Glutamatergic neuron (in vitro differentiated cells): ENCODE measurements at places on chromosomes 7 and 10. TPM values are rescaled to one million over a fixed set of nuclear protein-coding genes. Genes with fewer than 3 reads are reported as not detected.

GRCh38 chr7:136687693-136688322 is 180.6 kb upstream of the CHRM2 start:
- H3K27ac ChIP-seq: no peak overlapping the region
- H3K36me3 ChIP-seq: no peaks in the 10 kb centered on the region
- peaks cover 4% of the 10 kb centered on the region for H3K4me1 ChIP-seq
- no peak overlapping the region for H3K4me3 ChIP-seq

DNA sequence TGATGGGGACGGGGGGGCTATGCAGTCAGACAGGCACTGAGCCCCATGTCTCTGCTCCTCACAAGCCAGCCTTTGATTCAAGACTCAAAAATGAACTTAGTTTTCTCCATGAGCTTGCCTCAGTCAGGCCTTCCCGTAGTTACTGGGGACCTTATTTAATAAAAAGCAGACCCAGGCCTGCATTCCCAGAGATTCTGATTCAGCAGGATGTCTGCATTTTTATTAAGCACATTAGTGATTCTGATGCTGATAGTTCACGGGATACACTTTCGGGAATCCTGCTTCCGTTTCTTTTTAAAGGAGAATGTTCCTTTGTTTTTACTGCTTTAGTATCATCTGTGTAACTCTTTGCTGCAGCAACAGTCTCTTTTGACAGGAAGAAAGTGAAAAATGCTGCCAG is 28.3 kb upstream of the PLPP4 start:
- no peak for DNase-seq
- H3K27ac ChIP-seq: no peak overlapping the region
- H3K4me3 ChIP-seq: no peak overlapping the region
- peaks cover 9% of the 10 kb centered on the region for H3K36me3 ChIP-seq
- peaks cover 6% of the 10 kb centered on the region for H3K4me1 ChIP-seq
- no peaks in the 10 kb centered on the region for H3K27me3 ChIP-seq

GRCh38 chr7:147611431-147611830 is 979.1 kb upstream of the C7orf33 start:
- no peak overlapping the region for H3K27ac ChIP-seq
- no peak overlapping the region for H3K4me3 ChIP-seq
- no peak for DNase-seq
- H3K27me3 ChIP-seq: no peaks in the 10 kb centered on the region
- H3K36me3 ChIP-seq: no peaks in the 10 kb centered on the region

GRCh38 chr7:28840592-28840995 is 117.5 kb downstream of the TRIL start:
- no peak overlapping the region for H3K27ac ChIP-seq
- H3K36me3 ChIP-seq: no peaks in the 10 kb centered on the region
- peaks cover 6% of the 10 kb centered on the region for H3K27me3 ChIP-seq
- no peak for DNase-seq

DNA sequence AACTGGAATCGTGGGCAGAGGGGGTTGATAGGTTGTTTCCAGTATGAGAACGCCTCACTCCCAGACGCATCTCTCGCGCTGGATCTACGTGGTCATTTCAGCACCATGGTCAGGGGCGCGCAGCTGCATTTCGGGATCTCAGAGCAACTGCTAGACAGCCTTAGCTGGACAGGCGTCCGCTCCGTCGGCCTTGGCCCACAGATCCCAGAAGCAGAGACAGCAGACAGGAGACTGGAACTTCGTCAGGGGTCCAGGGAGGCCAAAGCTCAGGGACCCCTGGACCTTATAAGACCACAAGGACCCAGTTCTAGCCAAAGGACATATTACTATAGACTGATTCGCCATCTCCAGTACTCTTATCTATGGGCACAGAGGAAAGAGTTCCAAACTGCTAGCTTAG is 5.3 kb downstream of the NEUROG3 start:
- H3K4me1 ChIP-seq: peaks cover 9% of the 10 kb centered on the region
- H3K36me3 ChIP-seq: peaks cover 5% of the 10 kb centered on the region
- peaks cover 51% of the 10 kb centered on the region for H3K27me3 ChIP-seq
- no peak overlapping the region for H3K4me3 ChIP-seq

DNA sequence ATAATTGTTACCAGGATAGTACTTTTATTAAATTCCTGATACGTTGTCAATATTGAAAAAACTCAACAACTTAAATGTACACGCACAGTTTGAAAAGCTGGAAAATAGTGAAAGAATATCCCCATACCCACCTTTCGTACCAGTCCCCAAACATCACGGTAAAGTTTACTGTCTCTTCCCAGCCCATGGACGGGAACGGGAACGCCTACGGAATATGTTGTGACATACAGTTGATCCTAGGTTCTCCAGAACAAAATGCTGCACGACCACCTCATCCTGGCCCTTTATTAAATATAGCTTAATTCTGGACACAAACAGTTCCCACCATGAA is 527 bp upstream of the BCAP29 start:
- no peak for DNase-seq
- H3K4me3 ChIP-seq: peak overlapping the region; percentile 94
- H3K27me3 ChIP-seq: peaks cover 1% of the 10 kb centered on the region
- H3K4me1 ChIP-seq: no peaks in the 10 kb centered on the region
- peak overlapping the region; percentile 62 for H3K27ac ChIP-seq

DNA sequence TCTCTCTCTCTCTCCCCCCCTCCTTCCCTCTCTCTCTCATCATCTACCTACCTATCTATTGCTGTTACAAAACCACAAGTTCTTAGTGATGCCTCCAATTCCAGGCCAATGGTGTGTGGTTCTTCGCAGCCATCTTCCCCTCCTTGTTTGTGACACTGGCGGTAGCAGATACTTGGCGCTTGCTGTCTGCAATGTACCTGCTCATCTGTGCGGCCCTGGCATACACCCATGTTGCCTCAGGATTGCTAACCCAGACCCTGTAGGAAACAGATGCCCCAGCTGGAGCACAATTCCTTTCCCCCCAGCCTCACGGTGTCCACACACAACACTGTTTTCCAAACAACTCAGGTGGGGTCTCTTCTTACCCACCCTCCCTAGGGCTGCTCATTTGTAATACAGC is 13.6 kb upstream of the DPYSL4 start:
- H3K27me3 ChIP-seq: peaks cover 15% of the 10 kb centered on the region
- peak; percentile 8 for DNase-seq
- H3K4me1 ChIP-seq: peaks cover 31% of the 10 kb centered on the region
- no peaks in the 10 kb centered on the region for H3K36me3 ChIP-seq

- no peaks in the 10 kb centered on the region for H3K36me3 ChIP-seq
- H3K4me3 ChIP-seq: peak overlapping the region; percentile 82
- no peak overlapping the region for H3K27ac ChIP-seq
These were observed 338 bp downstream of the ATP6V0E2 start for GRCh38 chr7:149873970-149874643.

The OGDHL gene
- 2.5 TPM for total RNA-seq

DNA sequence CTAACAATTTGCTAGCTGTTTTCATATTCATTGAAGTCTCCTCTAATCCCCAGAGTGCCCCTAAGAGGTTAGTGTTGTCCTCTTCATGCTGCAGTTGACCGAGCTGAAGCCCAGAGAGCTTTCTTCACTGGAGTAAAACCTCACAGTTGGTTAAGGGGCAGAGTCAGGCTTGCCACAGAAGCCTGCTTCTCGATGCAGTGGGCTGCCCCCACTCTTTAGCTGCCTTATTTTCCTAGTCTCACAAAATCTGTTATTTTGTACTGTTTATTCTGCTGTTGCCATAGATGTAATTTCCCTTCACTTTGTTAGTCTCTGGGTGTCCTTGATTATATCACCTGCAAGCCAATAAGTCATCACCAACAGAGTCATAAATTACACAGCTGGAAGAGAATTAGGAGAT is 56.3 kb upstream of the ZPBP start:
- DNase-seq: no peak
- H3K36me3 ChIP-seq: no peaks in the 10 kb centered on the region
- H3K4me1 ChIP-seq: peaks cover 2% of the 10 kb centered on the region

The PROSER2 gene
- total RNA-seq: not detected

DNA sequence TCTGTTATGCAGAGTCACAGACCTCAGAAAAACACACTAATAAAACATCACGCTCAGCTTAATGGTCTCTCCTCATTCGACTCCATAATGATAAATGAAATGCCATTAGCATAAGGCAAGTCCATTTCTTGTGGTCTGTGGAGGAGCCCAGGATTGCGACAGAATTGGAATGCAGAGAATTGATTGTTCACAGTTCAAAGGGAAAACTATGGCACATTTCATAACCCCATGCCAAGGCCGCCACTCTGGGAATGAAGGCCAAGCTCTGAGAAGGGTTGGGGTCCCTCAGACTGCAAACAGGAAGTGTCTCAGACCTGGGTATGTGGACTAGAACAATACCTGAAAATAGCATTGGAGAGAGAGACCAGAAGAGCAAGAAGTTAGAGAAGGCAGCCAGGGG is 398.9 kb downstream of the ADRA2A start:
- H3K4me1 ChIP-seq: peaks cover 1% of the 10 kb centered on the region
- no peaks in the 10 kb centered on the region for H3K27me3 ChIP-seq
- DNase-seq: no peak
- H3K36me3 ChIP-seq: no peaks in the 10 kb centered on the region
- H3K4me3 ChIP-seq: no peak overlapping the region
- H3K27ac ChIP-seq: no peak overlapping the region

- H3K27ac ChIP-seq: no peak overlapping the region
- no peaks in the 10 kb centered on the region for H3K36me3 ChIP-seq
- H3K27me3 ChIP-seq: peaks cover 11% of the 10 kb centered on the region
These were observed 466.4 kb upstream of the ZMIZ1 start for GRCh38 chr10:78602201-78602932.

DNA sequence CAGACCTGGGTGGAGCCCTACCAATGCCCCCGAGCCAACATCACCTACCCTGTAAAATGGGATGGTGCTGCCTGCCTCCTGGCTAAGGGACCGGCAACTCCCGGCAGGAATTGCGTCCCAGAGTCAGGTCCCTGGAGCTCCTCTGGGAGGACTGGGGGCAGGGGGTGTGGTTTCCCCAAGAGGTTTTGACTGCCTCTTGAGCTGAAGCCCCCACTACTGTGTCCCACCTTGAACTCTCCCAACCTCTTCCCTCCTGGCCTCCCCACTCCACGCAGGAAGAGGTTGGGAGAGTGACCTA is 1.3 kb downstream of the SH2B2 start:
- no peak overlapping the region for H3K4me3 ChIP-seq
- DNase-seq: no peak
- H3K36me3 ChIP-seq: no peaks in the 10 kb centered on the region
- peaks cover 14% of the 10 kb centered on the region for H3K27me3 ChIP-seq
- peaks cover 15% of the 10 kb centered on the region for H3K4me1 ChIP-seq

GRCh38 chr10:89369156-89370105 is 8.4 kb upstream of the IFIT1B start:
- H3K4me3 ChIP-seq: no peak overlapping the region
- no peak overlapping the region for H3K27ac ChIP-seq
- no peaks in the 10 kb centered on the region for H3K4me1 ChIP-seq

- no peaks in the 10 kb centered on the region for H3K36me3 ChIP-seq
- no peak for DNase-seq
- H3K27ac ChIP-seq: no peak overlapping the region
- H3K4me1 ChIP-seq: no peaks in the 10 kb centered on the region
- no peaks in the 10 kb centered on the region for H3K27me3 ChIP-seq
These were observed 224.5 kb downstream of the PCDH15 start for GRCh38 chr10:54576541-54576940.

GRCh38 chr10:43846187-43846680 is 197.6 kb upstream of the ZNF32 start:
- no peak overlapping the region for H3K27ac ChIP-seq
- H3K4me3 ChIP-seq: no peak overlapping the region
- H3K4me1 ChIP-seq: no peaks in the 10 kb centered on the region
- H3K27me3 ChIP-seq: peaks cover 3% of the 10 kb centered on the region
- no peak for DNase-seq
